ENCODE measurements at places on chromosomes 1 and 21.
A peak's percentile ranks its signal among the peaks of the same experiment; 100 is the strongest.

DNA sequence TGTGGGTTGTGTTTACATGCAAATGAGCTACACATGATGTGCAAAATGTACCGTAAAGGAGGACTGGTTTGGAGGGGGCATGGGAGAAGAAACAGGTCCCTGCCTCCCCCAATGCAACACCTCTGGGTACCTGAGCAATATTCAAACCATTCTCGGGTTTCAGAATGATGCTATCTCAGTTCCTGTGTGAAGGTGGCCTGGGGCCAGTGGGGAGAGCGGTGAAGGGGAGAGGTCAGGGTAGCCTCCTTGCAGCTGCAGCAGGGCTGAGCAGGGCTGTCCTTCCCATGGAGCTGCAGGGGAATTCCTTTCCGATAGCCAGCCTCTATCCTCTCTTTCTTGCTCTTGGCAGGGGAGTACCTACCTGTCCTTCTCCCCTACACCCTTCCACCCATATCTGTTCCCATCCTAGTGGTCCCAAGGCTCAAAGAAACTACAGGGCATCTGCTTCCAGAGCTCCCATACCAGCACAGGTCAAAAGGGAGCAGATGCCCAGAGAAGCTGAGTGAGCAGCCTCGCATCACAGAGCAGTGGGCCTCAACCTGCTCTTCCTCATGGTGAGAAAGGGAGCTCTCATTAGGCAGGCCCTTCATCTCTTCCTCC is 11.9 kb downstream of the MEF2D start:
- DNase-seq: no peak

- peak; percentile 73 for DNase-seq
Observed at GRCh38 chr1:239386453-239387303, at the start of gene CHRM3. Gene CHRM3, plus strand, starts transcription at chr1:239386568. Its CDS starts 520,884 bp downstream, at chr1:239907452.

- no peak for DNase-seq
Observed at GRCh38 chr1:242629396-242629795, 104.9 kb upstream of the PLD5 start.

GRCh38 chr1:115262886-115263285 is 75.2 kb downstream of the NGF start:
- no peak for DNase-seq

- no peak for DNase-seq
Observed at GRCh38 chr1:104064399-104064798, 314.7 kb downstream of the AMY1C start.

GRCh38 chr1:8670371-8670818 is 147.0 kb downstream of the RERE start:
- peak; percentile 51 for DNase-seq

GRCh38 chr1:74470251-74470650 is 42.2 kb downstream of the LRRC53 start:
- DNase-seq: no peak

GRCh38 chr1:17156108-17156507 is 36.9 kb upstream of the PADI2 start:
- DNase-seq: no peak

DNA sequence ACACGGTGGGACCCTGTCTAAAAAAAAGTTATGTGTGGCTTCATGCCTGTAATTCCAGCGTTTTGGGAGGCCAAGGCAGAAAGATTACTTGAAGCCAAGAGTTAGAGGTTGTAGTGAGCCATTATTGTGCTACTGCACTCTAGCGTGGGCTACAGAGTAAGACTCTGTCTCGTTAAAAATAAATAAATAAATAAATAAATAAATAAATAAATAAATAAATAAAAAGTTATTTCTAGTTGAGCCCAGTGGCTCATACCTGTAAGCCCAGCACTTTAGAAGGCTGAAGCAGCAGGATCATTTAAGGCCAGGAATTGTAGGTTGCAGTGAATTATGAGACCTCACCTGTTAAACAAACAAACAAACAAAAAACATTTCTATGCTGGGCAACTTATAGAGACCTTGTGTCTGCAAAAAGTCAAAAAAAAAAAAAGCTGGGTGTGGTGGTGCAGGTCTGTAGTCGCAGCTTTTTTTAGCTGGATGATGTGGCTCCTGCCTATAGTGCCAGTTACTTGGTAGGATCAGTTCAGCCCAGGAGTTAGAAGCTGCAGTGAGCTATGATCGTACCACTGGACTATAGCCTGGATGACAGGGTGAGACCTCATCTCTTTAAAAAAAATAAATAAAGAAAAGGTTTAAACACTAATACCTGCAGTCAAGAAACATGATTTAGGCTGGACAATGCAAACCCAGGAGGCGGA is 25.6 kb downstream of the GON4L start:
- DNase-seq: no peak

DNA sequence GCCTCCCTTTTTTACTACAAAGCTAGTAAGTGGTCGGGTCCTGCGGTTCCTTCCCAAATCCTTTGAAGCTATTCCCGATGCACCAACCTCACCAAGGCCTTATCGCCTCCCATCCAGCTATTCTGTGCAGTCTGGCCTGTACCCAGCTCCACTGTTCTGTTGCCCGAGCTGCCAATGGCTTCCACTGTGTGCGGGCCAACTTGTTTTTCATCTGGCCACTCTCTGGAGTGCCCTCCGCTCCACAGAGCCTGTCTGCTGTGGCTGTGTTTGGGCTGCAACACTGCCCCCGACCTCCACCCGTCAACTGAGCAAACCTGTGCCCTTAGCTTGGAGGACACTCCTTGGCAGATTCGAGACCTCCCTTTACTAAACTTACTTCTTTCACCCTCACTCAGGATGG is 125.0 kb downstream of the KIAA0319L start:
- DNase-seq: no peak

DNA sequence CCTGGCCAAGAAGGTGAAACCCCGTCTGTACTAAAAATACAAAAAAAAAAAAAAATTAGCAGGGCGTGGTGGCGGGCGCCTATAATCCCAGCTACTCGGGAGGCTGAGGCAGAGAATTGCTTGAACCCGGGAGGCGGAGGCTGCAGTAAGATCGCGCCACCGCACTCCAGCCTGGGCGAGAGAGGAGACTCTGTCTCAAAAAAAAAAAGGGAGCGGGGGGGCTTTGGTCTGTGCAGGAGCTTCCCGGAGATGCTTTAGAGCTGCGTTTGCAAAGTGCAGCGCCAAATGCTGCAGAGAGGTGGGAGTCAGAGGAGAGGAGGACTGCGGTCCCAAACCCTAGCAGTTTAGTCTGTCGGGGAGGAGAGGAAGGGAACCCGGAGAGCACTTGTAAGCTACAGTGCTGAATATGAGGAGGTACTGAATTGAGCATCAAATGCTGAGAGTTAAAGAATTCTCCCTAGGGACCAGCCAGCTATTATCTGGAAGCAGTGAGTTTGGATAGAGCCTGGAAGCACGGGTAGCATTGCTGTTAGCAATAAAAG is 569 bp downstream of the FALEC start:
- peak; percentile 46 for DNase-seq

DNA sequence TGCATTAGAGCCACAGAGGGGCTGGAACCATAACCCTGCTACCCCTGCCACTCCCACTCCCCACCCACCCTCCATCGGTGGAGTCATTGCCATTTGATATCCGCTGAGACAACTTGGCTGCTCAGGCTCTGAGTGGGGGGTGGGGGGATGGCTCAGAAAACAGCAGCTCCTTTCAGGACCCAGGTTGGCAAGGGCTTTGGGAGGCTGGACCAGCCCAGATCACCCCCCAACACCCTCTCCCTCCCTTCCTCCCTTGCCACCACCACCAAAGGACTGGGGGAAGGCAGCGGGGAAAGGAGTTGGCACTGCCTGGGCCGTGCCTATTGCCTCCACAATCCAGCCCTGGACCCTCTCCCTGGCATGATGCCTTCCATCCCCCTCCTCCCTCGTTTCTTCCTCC is 1.7 kb downstream of the KCNJ10 start:
- DNase-seq: no peak

- DNase-seq: no peak
Observed at GRCh38 chr1:115465802-115466363, 127.8 kb upstream of the NGF start.

GRCh38 chr1:239250353-239251035 is 135.9 kb upstream of the CHRM3 start:
- DNase-seq: no peak

- DNase-seq: no peak
Observed at GRCh38 chr21:45480701-45481500, 61.3 kb downstream of the SLC19A1 start.

DNA sequence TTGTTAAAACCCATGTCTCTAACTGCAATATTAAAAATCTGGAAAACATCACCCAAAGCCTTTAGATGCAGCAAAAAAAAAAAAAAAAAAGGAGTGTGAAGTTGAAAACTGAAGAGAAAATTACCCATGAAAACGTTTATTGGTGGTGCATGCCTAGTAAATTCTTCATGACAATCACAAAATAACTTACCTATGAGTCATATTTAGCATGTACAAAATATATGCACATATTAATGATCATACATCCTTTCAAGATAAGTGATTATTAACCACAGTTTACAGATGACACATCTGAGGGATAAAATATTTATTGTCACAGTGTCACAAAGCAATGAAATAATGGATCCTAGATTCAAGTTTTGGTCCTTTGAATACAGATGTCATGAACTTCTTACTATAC is 505.2 kb upstream of the NR5A2 start:
- DNase-seq: no peak

GRCh38 chr1:226123591-226124471 is 61.3 kb downstream of the H3-3A start:
- peak; percentile 56 for DNase-seq

DNA sequence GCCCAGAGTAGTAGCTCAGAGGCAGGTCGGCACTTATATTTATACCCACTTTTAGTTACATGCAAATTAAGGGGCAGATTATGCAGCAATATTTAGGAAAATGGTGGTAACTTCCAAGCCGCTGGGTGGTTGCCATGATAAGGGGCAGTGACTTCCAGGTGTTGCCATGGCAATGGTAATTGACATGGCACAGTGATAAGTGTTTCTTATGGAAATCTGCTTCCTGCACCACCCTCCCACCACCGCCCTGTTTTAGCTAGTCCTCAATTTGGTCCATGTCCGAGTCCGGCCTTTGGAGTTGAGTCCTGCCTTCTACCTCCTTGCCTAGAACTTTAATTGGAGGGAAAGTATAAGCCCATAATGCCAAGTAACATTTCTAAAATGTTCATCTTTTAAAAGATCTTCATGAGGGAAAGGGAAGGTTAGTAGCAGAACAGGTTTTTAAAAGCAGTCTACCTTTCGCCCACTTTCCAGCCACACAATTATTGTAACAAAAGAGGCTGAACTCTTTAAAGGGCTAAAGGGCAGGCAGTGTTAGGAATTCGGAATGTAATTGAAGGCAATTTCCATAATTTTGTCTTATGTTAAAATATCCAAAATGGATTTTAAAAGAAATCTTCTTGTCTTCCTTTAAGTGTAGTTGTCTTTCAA is 21.7 kb downstream of the ZBTB8B start:
- no peak for DNase-seq

DNA sequence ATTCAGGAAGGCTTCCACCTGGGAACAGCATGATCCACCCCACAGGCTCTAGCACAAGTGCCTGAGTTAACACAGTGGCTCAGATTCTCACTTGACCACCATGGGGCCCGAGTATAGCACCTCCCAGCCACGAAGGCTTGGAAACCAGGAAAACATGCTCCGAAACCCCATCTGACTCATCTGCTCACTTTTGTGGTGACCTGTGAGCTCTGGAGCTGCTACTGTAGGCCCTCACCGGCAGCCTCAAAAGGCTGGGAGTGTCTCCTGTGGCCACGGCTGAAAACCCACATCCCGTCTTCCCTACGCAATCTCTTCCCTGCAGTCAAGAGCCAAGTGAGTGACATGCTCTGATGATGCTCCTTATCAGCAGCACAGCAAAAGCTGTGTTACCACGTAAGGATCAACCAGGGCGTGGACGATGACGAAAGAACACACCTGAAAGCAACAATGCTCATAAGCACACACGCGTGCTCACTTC is 81.4 kb downstream of the TGFBR3 start:
- DNase-seq: peak; percentile 42

- DNase-seq: peak; percentile 87
Observed at GRCh38 chr21:16330082-16330907, 600.5 kb downstream of the USP25 start.

DNA sequence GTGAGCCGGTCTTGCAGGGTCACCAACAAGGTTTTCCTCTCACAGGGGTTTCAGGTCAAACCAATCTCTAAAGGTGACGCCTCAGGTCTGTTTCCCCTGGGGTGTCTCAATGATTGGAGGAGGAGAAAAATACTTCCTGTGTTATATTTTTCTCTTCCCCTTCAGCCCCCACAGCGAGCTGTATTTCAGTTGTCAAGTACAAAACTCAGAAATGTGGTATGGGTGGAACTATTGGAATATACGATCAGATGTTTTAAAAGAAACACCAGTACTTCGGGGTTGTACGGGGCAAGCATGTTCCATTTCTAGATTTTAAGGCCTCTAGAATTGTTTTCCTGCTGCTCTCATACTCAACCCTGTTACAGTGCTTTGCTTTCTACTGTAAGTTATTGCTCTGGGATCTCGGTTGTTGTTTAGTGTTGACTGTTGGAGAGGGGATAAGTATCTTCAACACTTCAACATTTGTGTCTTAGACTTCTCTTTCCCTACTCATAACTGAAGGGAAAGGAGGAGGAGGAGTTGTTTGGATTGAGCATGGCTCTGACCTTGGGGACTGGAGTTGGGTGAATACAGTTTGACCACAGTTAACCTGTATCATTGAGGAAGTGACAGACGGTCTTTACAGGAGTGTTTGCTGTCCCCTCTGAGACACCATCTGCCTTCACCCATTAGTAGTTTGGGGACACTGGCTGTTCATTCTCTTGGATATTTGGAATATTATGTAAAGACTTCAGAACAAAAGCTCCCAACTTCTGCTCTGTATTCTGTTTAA is 2.0 kb downstream of the MAPKAPK2 start:
- no peak for DNase-seq

GRCh38 chr1:211549092-211549711 is 29.8 kb downstream of the SLC30A1 start:
- no peak for DNase-seq

GRCh38 chr21:20302084-20302483 is 696.1 kb upstream of the NCAM2 start:
- DNase-seq: no peak

GRCh38 chr1:108854221-108855019 is 2.5 kb downstream of the AKNAD1 start:
- no peak for DNase-seq

GRCh38 chr1:235336903-235337302 is 8.5 kb downstream of the GGPS1 start:
- peak; percentile 47 for DNase-seq

- no peak for DNase-seq
Observed at GRCh38 chr1:181817091-181817490, 244.4 kb downstream of the ZNF648 start.

DNA sequence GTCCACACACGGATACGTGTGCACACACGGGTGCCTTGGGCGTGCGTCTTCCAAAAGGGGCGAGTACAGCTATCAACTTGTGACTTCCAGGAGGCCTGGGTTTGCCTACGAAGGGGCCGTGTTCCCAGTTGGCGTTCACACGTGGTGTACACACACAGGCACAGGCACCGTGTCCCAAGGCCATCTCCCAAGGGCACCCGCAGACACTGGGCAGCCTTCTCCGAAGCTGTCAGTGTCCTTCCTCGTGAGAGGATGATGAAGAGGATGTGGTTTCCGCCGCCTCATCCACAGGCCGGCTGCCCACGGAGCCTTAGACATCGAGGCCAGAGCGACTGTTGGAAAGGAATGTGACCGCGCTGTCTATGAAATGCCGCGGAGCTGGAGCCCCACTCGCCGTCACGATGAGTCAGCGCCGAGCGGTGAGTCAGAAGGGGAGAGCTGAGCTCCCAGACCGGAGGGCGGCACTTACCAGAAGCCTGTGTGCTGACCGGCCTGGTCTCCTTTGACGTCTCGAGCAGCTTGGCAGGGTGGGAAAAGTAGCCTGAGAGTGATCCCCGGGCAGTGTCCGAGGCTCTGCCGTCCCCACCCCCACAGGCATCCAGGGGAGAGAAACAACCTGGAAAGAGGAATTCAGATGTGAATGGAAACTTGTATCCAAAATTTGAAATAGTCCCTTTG is 141.4 kb upstream of the ARHGEF16 start:
- DNase-seq: peak; percentile 100

All from astrocyte of the hippocampus (primary cell).